ENCODE measurements at places on chromosomes 2 and 18.

DNA sequence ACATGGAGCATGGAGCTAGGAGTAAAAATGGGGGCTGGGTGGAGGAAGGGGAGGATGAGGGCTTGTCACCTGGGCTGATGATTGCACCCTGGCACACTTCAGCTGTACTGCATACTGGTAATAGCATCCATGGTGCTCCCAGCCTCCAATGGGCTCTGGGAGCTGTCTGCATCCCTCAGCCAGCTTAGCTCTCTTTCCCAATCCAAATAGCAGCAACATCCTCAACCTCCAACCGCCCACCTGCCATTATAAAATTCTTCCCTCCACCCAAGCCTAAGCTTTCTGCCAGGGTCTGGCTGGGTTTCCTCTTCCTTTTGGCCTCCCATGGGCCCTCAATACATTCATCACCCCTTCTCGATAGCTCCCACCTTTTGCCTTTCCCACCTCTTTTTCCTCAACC, 110.1 kb downstream of the LYPD1 start:
- DNase-seq = no peak

DNA sequence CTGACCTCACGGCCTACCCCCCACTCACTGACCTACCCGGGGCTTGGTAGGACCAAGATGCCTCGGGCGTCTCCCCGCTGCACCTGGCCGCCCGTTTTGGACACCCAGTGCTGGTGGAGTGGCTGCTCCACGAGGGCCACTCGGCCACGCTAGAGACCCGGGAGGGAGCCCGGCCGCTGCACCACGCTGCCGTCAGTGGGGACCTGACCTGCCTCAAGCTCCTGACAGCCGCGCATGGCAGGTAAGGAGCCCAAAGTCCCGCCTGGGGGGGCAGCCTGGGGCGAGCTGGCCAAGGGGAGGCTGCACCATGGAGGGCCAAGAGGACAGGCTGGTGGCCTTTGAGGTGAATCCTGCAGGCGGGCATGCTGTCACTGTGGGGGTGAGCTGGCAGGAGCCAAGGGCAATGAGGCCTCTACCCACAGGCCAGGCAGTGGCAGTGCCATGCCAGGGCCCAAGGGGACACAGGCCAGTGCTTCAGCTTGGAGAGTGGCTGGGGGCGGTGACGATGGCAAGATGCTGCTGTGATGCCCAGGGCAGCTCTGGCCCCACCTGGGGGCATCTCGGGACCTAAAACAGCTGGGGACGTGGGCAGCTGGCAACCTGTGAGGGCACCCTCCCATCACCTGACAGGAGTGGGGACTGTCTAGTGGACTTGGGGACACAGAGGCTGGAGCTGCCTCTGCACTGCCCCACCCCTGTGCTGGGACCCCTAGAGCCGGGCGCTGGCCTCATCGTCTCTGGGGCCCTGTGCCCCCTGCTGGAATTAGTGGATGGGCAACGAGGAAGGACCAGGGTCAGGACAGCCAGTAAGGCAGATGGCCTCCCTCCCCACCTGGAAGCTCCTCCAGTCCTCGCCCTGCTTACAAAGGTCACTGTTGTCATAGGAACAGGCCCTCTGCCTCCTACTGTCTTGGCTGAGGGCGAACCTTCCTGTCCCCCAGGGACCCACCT, 2.0 kb downstream of the ESPNL start:
- no peak for DNase-seq

- DNase-seq = no peak
These were observed 28.8 kb upstream of the FBXO11 start for GRCh38 chr2:47935071-47935470.

GRCh38 chr2:33729353-33729752, 130.3 kb upstream of the FAM98A start:
- DNase-seq = no peak

DNA sequence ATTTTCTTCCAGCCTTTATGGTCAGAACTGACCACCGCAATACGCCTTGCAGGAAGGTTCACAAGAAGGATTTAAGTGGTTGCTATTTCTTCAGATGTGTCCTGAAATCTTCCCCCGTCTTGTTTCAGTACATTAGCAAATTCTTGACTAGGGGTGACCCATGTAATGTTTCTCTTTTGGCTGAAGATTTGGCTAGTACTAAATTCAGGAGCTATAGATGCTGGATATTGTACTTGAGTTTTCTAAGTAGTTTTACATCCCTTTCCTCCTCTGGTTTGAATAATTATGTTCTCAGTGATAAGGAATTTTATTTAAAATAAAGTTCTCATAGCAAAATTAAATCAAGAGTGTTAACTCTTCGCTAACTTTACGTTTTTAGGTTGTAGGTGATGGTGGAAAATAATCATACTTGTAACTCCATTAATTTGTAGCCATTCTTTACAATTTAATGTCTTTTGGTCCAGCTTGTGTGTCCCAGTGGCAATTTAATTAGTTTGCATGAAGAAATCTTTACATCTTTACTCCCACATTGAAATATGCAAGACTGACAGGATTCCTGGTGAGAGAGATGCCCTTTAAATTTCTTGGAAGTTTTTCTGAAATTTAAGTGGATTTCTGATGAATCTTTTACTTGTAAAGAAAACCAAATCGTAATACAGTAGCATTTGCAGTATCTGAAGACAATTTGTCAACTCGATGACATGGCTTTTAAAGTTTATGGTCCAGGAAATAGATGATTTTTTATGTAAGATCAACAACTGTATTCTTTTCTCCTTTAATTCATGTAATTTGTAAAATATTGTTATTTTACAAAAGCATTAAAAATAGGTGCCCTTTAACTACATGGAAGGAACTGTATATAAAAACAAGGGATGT, 2.8 kb downstream of the PHLPP1 start:
- peak; percentile 3 for DNase-seq

GRCh38 chr2:71469403-71470398, 16.3 kb downstream of the DYSF start:
- DNase-seq = peak; percentile 55

- no peak for DNase-seq
These were observed 93.4 kb downstream of the CDH19 start for GRCh38 chr18:66510357-66511045.

DNA sequence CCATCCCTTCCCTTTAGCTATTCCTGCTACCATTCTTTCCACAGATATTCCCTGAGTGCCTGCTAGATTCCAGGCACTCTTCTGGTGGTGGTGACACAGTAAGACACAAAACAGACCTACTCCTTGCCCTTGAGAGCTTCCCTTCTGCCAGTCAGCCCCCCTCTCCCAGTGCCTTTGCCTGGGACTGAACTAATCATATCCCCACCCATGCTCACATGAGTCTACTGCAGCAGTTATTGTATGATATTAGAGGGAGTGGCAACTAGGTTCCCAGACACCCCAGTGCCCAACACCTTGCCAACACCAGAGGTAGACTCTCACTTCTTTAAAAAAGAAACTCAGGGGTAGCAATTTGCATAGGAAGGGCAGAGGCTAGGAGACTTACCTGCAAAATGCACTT, 7.2 kb upstream of the LBH start:
- no peak for DNase-seq

GRCh38 chr2:46334389-46335271, 37.4 kb downstream of the EPAS1 start:
- peak; percentile 97 for DNase-seq

- DNase-seq = no peak
These were observed 22.1 kb downstream of the OTOF start for GRCh38 chr2:26455670-26456439.

GRCh38 chr2:236014408-236015131, 153.6 kb downstream of the GBX2 start:
- DNase-seq = no peak

DNA sequence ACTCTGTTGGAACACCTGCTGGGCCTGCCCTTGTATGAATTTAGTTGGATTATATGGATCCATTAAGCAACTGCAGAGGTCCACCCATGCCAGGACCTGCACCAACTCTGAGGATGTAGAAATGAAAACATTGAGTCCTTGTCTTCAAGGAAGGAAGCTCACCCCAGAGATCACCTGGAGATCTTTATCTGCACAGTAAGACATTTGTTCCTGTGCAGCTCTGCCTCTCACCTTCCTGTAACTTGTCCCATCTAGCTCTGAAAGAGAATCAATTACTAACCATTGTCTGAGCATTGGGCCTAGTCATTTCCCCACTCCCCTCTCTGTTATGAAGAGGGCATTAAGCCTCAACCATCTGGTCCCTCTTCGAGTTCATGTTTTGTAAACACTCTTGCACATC, 105.2 kb upstream of the YWHAQ start:
- DNase-seq = no peak

DNA sequence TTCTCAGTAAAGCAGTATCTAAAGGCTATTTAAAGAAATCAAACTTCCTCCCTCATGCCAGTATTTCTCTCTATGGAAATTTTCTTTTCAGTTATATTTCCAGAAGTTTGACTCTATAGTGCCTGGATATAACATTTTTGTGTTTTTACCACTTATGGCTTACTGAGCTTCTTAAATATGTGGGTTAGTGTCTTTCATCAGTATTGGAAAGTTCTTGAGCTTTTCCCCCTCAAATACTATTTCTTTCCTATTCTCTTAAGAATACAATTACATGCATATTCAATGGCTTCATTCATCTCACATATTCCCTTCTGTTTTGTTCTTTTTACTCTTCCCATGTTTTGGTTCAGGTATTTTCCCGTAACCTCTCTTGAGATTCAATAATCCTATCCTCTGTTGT, 432.0 kb downstream of the SETBP1 start:
- DNase-seq = no peak

DNA sequence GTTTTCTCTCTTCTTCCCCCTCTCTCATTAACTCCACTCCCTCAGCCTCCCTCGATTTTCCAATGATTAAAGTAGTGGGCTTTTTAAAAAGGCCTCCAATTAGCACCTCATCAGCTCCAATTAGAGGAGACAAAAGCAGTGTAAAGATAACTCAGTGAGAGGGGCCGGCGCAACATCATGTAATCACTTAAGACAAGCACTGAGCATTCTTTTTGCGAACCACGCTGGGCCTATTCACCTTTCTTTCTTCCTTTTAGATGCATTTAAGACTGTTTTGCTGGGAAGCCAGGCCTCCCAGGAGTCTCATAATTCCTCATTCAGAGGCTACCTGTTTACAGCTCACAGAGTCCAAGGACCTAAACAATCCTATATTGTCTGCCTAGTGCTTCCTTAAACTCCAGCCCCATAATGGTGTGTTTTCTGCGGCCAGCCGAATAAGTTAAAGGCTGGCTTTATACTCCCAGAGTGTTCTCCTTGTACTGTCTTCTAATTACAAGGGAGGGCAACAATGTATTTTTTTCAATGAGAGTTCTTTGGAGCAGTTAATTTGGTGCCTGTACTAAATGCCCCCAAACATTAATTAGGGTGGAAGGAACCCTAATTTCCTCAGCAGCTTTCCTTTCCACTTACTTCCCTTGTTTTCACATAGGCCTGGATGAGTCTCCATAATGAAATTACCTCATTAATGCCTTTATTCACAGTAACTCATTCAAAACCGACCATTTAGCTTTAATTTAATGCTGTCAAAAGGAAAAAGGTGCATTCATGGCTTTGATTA, 28.0 kb upstream of the LMAN1 start:
- DNase-seq = no peak

DNA sequence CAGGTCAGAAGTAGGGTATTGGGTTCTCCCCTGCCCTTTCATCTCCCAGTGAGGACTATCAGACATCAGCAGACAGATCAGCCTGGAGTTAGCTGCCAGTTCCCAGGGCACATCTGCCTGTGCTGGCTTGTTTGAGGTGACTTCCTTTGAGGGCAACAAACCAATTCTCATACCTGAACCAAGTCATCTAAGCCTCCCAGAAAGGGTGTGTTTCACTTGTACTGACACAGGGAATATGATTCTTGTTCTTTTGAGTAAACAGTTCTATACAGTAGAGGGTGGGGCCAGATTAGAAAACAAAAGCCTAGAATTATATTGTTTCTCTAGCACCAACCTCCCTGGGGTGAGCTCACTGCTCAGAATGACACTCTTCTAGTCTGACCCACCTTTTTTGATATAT, 591.9 kb downstream of the SLC4A3 start:
- no peak for DNase-seq

DNA sequence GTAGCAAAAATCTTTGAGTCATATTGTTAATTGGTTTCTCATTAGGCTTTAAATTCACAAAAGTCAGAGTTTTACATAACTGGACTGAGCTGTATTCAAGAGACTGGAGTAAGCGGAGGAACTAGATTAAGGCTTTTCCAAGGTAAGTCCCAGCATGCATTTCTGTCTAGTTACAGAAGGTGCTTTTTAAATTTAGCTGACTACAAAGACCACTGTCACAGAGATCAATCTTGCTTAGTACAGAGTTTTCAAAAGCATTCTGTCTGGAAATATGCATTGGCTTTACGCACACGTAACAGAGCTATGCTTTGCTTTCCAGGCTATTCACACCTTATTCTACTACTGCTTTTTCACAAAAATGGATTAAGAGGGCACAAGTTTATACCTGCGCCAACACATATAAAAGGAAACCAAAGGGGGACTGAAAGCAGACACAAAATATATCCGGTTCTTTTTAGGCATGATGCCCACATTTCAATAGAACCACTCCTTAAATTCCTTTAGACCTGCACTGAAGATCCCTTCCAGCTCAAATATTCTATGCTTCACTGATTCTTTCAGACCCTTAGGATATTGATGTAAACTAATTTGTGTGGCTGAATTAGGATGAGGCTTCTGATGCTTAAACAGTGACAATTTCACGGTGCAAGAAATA, 560.7 kb upstream of the CRIM1 start:
- no peak for DNase-seq

GRCh38 chr2:54149638-54150441, 34.4 kb downstream of the ACYP2 start:
- DNase-seq = peak; percentile 78

DNA sequence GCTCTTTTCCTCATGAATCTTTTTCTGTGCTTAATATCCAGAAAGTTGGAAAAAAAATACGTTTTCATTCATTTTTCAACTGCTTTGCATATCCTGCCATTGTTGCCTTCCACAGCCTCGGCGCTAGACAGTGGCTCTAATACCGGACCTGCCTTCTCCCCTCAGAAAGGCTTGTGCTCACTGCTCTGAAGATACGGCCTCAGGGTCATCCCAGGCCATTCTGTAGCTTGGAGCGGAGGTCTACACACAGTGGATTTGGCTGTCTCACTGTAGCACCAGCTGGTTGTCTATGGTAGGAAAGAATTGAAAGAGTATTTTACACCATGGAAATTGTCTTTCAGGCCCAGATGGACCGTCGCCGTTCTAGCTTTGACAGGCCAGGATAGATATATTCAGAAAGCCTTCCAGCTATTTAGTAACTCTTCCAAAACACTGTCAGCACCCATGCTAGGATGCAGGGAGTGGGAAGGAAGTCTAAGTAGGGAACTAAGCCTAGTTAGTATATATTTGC, 242.0 kb downstream of the TMEM182 start:
- no peak for DNase-seq

DNA sequence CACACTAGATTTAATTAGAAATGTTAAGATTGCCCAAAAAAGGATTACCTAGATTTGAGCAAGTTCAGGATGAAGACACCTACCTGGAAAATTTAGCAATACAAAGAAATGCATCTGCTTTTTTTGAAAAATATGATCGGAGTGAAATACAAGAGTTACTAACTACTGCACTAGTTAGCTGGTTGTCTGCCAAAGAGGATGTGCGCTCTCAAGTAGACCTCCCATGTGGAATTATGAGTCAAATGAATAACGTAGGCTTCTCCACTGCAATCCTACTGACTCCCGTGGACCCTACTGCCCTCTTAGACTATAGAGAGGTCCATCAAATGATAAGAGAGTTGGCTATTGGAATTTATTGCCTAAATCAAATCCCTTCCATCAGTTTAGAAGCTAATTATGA, 2.0 kb downstream of the ANKAR start:
- peak; percentile 49 for DNase-seq
